ENCODE measurements at places on chromosomes 5 and 9.

DNA sequence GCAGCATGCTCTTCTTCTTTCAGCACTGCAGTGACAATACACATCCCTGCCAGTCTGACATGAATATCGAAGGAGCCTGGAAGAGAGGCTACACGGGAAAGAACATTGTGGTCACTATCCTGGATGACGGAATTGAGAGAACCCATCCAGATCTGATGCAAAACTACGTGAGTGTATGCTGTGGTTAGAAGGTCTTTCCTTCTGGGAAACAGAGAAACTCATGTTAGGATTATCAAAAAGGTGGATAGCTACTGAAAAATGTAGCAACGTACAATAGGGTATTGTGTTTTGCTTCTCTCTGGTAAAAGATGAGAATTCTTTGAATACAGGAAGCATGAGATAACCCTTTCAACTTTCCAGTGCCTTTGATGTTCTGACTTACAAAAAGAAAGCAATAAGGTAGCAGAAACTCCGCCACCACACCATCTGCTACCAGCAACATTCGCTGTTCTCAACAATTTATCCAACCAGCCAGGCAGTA lies 133.3 kb downstream of the PCSK5 start:
- no peak for DNase-seq

GRCh38 chr5:125088522-125089105 lies 342.2 kb upstream of the ZNF608 start:
- no peak for DNase-seq

GRCh38 chr5:22835686-22836085 lies 17.5 kb downstream of the CDH12 start:
- no peak for DNase-seq

- DNase-seq = no peak
Observed at GRCh38 chr9:109584205-109584604, 86.1 kb upstream of the PTPN3 start.

GRCh38 chr5:145979270-145980223 lies 43.2 kb downstream of the SH3RF2 start:
- no peak for DNase-seq

- no peak for DNase-seq
Observed at GRCh38 chr5:93676704-93677103, 64.7 kb downstream of the POU5F2 start.

DNA sequence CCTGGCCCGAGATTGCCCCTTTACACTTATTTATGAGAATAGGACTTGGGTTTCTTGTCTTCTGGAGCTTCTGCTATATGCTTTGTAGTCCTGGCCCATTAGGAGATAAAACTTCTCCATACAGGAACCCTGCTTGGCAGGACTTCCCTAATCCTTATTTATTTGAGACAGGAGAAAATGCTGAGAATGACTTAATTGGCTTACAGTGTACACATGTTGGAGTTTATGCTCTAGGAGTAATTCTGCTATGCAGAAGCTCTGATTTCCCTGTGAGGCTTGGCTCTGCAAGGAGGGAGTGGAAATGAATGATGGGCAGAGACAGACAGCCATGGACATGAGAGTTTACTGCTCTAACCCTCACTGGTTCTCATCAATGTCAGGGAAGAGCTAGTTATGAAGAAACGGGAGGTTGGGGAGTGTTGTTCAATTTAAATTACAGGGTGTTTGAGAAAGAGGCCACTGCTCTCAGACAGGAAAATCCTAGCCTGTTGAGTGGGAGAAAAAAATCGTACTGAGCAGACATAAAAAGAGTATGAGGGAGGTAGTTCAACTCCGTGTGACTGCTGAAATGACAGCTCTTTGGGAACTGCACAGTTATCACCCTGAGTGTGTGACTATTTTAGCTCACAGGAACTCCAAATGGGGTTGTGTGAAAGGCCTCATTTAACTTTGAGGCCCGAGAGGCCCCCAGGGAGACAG lies 37.5 kb downstream of the ACTBL2 start:
- DNase-seq = no peak

GRCh38 chr9:128404560-128404959 lies 16.1 kb upstream of the CERCAM start:
- peak; percentile 63 for DNase-seq

- DNase-seq = no peak
Observed at GRCh38 chr9:95783426-95783975, 92.0 kb upstream of the ERCC6L2 start.

- peak; percentile 81 for DNase-seq
Observed at GRCh38 chr9:16870596-16871335, at the start of gene BNC2. Gene BNC2 (minus strand): TSS chr9:16870670. CDS start chr9:16870648, 22 bp downstream.

DNA sequence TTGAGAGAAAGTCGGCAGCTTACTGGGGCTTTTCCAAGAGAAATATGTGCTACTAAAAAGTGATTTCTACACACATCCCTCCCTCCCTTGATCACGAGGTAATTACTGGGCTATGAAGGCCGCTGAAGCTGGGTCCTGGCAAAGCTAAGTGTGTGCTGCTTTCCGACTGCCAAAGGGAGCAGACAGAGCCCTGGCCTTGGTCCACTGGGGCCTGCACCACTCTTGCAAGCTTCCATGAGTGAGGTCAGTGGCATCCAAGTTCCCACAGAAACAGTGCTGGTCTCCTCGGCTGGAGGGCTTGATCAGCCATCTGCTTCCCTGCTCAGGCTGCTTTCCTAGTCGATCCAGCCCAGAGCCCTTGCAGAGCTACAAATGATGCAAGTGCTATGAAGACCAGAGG lies 154.8 kb upstream of the LHFPL2 start:
- DNase-seq = no peak

GRCh38 chr5:79202076-79202475 lies 33.9 kb upstream of the JMY start:
- DNase-seq = no peak

GRCh38 chr5:137015540-137016116 lies 483.5 kb downstream of the SPOCK1 start:
- no peak for DNase-seq

GRCh38 chr9:108897324-108898096 lies 35.4 kb downstream of the ACTL7A start:
- DNase-seq = no peak

- DNase-seq = no peak
Observed at GRCh38 chr9:2884308-2884707, 40.4 kb upstream of the PUM3 start.

GRCh38 chr9:134858051-134858841 lies 22.4 kb upstream of the FCN2 start:
- DNase-seq = no peak

GRCh38 chr9:135727257-135727875 lies 25.4 kb downstream of the KCNT1 start:
- no peak for DNase-seq

- DNase-seq = no peak
Observed at GRCh38 chr5:111505096-111505495, 7.2 kb downstream of the STARD4 start.

- DNase-seq = peak; percentile 91
Observed at GRCh38 chr5:181246276-181247049, 2.8 kb upstream of the RACK1 start.

DNA sequence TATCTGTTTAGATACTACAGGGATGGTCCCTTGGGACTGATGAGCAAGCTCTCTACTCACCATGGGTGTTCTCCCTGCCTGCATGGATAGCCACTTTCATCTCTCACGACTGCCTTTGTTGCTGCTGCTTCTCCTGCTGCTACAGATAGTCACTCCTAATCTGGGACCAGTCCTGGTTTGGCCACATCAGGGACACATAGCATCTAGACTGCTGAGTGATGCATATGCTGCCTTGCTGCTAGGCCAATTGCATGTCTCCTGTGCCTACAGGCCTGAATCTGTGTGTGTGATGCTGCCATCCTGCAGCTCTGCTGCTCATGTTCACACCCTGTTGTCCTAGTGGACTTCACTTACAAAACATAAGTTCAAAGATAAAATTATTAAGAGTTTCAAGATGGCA lies 297.1 kb downstream of the HCN1 start:
- no peak for DNase-seq

DNA sequence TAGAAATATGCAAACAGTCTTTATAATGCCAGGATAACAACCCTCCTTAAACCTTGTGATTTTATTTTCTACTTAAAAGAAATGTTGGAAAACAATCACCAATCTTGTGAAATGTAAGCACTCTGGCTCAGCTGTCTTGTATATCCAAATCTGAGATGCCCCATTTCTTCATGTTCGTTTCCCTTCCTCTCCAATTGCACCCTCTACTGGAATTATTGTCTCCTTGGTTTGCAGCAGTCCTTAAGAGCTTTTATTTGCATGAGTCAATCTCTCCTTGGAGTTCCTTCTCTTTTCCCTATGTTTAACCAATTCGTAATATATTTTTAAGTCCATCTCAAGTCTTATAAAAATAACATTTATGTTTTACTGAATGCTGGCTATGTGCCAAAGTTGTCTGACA lies 362.0 kb upstream of the CDH10 start:
- DNase-seq = no peak

- DNase-seq = no peak
Observed at GRCh38 chr5:90621848-90622247, 63.3 kb downstream of the ADGRV1 start.

- no peak for DNase-seq
Observed at GRCh38 chr5:142720641-142721271, 34.9 kb upstream of the FGF1 start.

GRCh38 chr5:59753599-59753998 lies 139.9 kb downstream of the PDE4D start:
- no peak for DNase-seq

- DNase-seq = no peak
Observed at GRCh38 chr9:90464978-90465377, 177.6 kb downstream of the DIRAS2 start.

- no peak for DNase-seq
Observed at GRCh38 chr5:175679411-175679810, 21.5 kb downstream of the HRH2 start.

- no peak for DNase-seq
Observed at GRCh38 chr5:107567901-107568671, 102.7 kb downstream of the EFNA5 start.
